Uterus (tissue), 4 donors: ENCODE measurements at places on chromosomes 5 and 9. TPM values are rescaled to one million over a fixed set of nuclear protein-coding genes. Genes with fewer than 3 reads are reported as not detected.

DNA sequence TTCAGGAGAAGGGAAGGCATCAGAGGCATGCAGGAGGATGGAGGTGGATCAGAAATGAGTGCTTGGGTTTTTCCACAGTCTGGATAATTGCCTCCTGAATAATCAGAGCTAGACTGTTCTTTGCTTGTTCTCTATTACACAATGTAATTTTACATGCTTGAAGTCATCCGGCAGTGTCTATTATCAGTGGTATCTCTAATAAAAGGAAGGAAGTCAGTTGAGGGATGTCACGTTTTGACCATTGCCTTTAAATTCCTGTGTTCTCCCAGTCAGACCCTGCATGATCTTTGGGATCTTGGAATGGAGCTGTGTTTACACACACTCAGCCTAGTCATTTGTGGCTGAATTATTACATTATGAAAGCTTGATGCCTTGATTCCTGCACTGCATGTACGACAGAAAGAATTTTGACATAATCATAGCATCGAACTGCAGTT, 91.0 kb downstream of the PDE8B start:
- no peak for DNase-seq

DNA sequence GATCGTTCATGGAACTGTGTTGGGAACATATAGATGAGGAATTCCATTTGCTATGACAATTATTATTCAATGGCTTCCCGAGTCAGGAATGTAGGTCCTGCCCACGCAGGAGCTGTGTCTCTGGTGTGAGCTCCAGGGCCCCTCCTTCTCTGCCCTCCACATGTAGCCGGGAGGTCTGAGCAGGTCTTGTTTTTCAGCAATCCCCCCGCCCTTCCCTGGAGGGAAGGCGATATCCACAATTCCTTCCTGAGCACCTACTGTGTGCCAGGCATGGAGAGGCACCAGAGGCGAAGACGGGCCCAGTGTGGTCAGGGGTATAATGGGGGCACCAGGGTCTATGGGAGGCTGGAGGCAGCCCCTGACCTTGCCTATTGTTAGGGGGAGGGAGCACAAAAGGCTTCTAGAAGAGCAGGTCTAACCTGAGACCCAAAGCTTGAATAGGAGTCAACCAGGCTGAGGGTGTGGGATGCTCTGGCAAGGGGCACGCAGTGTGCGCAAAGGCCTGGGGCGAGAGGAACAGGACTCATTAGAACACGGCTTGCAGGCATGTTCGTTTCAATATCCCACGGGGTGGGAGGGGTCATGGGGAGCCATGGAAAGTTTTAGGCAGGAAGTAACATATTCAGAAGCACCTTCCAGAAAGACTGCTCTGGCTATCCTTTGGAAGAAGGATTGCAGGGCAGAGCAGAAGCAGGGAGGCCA, 154.9 kb downstream of the C9orf50 start:
- no peak for DNase-seq

DNA sequence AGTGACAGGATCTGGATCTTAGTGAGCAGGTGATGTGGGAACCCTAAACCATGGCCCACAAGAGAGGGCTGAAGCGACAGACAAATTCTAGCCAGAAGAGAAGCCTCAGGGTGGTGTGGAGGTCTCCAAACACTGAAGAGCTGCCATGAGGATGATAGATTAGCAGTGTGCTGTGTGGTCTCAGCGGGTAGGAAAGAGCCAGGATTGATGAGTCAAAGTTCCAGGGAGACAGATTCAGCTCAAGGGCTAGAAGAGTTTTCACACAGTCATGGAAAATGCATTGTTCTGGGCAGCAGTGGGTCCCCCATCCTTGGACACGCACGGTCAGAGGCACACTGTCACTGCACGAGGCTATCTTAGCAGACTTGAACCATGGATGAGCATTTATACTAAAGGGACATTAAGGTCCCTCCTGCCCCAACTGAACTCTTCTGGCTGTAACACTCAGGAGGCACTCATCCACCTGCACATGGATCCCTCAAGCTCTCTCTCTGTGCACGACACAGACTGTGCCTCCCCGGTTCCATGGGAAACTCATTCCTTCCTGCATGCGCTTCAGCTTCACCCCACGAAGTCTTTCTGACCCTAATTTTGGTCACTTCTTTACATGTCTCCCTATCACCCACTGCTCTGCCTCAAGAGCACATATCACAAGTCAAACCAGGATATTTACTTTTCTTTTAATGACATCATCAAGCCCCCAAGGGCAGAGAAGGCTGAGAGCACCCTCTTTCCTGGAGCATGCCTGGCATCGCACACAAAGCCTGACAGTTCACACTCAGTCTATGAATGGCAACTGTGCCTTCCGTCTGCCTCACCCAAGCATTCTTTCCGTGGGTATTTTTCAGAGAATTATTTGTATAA, 84.8 kb downstream of the TLE1 start:
- no peak for DNase-seq

GRCh38 chr9:131179561-131180219, 54.3 kb downstream of the NUP214 start:
- no peak for DNase-seq

- DNase-seq: no peak
These were observed 119.4 kb downstream of the ADAMTS12 start for GRCh38 chr5:33772380-33772897.

- DNase-seq: no peak
These were observed 1148.0 kb downstream of the CDH12 start for GRCh38 chr5:21704974-21705668.

DNA sequence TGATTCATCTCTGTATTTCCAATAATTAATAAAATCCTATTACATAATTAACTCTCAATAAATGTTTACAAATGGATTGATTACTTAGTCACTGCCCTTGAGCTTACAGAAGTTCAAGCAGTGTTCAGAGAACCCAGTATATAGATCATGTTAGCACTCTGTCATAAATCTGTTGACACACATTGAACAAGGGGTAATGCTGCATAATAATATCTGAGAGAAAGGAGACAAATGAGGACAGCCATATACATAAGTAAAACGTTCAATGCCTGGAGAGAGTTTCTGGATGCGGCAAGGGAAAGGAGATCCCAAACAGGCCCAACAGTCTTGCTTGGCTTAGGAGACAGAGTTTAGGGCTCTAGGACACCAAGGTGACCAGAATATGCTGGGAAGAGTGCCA, 270.2 kb downstream of the FBXL17 start:
- no peak for DNase-seq

- DNase-seq: no peak
These were observed 48.4 kb upstream of the FUBP3 start for GRCh38 chr9:130530938-130531337.

- peak; percentile 86 for DNase-seq
These were observed 243.6 kb downstream of the AUH start for GRCh38 chr9:91117959-91118703.

- DNase-seq: no peak
These were observed 22.2 kb upstream of the ERAP2 start for GRCh38 chr5:96854067-96854466.

DNA sequence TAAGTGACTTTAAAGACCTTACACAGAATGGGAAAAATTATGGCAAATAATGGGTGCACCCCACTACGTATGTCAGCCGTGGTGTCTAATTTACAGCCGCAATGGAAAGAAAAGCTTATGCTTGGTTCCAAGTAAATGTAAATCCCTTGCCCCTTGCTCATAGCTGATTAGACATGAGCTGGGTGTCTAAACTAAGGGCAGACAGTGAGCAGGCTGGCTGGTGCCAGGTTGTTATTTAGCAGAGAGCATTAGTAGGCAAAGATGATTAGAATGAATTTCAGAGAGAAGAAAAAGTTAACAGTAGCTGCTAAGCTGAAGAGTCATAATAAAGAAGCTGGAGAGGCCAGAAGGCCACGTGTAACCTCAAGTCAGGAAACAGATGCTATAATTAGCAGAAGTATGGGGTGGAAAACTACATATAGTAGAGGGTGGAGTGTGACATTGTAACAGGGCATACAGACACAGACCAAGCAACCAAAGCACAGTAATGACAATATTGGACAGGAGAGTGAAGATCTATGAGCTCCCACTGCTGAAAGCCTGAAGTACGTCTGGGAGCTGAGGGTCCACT, 257.7 kb downstream of the MCTP1 start:
- DNase-seq: no peak

GRCh38 chr5:135317286-135317685, 81.7 kb downstream of the MACROH2A1 start:
- peak; percentile 4 for DNase-seq

GRCh38 chr9:97474372-97474925, 27.0 kb upstream of the TMOD1 start:
- no peak for DNase-seq

DNA sequence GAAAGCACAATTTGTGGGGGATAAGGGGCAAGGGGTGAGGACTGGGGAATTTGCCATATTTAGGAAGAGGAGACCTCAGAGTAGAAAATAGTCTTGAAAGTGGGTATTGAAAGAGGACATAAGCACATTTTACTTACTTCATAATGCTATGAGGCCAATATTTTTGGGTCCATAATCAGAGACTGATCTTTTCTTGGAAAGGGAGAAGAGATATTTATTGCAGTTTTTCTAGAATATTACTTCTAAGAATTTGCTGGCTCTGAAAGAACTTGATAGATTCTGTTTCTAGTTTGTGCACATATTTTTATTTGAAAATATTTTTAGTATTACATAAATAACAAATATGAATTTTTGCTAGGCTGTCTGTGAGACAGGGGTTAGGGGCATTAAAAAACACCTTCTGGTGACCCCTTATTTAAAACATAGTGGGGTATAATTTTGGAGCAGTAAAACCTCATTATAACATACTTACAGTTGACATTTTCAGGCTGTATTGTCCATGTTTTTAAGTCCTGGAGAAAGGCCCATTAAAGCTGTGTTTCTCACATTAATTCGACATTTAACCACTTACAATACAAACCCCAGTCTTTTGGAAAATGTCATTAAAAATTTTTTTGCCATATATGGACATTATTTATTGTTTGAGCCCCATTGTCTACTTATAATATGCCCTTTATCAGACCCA, 118.9 kb upstream of the NFIB start:
- no peak for DNase-seq

- DNase-seq: peak; percentile 20
These were observed 1.3 kb upstream of the LPCAT1 start for GRCh38 chr5:1524799-1525623.

DNA sequence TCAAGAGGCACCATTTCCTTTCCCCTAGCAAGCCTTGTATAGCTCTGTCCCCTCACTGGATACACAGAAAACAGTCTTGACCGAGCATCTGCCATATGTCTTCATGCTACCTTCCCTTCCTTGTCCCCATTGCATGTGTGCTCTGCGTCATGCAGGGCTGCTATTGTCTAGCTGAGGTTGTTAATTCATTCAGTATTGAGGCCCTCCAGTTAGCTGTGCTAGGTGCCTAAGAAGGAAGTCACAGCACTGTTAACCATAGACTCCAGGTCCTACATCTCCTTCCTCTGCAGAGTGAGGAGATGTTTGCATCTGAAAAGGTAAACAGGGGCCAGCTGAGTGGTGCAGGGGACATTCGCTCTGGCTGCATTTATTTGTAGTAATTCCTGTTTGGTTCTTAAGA, 48.2 kb downstream of the SLC1A3 start:
- DNase-seq: no peak

GRCh38 chr5:1787472-1788047, 12.1 kb downstream of the MRPL36 start:
- DNase-seq: no peak

GRCh38 chr5:107067395-107067794, 603.3 kb downstream of the EFNA5 start:
- no peak for DNase-seq

DNA sequence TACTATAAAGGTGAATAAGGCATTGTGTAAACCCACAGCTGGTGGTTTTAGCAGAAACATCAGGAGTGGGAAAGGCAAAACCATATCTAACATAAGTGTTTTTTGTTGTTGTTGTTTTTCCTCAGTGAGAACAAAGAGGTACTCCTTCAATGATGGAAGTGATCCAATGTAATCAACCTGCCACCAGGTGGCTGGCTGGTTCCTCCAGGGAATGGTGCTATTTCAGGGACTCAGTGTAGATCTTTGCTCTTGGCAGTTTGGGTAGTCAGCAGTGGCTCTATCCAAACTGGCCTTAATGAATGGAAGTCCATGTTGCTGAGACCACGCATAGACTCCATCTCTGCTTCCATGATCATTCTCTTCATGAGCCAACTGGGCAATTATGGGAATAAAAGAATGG, 10.8 kb downstream of the DMRTA1 start:
- DNase-seq: no peak

DNA sequence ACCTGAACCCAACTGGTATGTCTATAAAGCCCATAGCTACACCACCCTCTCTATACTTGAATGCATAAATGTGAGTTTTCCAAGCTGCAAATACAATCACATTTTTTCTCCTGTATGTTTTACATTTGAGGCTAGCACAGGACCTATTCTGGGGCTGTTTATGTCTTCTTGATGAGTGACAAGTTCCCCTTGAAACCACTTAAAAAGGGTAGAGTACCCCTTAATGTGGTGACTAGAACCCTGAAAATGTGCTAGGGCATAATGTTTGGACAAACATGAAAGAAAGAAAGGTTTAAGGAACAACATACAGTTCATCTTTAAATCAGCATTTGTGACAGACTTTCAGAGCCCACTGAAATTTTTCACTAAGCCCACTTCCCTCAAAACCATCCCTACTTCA, 25.2 kb upstream of the GLIS3 start:
- no peak for DNase-seq

GRCh38 chr5:75277463-75277862, 40.8 kb upstream of the ANKRD31 start:
- DNase-seq: no peak

DNA sequence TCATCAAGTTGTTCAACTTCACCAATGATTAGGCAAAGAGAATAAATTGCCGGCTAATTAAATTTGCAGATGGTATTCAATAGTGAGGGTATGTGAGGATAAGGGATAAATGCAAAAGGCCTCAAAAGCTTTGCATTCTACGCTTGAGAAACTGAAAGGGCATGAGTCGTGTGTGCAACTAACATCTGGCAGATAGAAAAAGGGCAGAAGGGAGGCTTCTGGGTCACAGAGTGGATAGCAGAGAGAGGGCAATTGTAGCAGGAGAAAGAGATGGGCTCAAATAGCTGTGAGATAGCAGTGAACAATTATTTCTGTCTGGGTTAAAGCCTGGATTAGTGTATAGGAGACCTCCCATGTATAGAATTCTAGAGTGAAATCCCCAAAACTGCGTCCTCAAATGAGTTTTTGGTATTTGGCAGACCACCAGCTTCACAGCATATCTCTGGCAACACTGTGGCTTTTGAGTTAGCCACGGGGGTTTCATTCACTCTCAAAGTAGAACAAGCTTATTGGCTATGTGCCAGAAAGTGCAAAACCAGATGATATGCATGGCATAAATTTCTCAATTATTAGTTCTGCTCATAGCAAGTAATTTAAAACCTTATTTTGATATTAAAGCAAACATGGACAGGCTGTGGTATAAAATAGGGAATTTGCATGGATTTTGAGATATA, 586.3 kb downstream of the BRINP1 start:
- DNase-seq: no peak

GRCh38 chr5:68066277-68066955, 149.1 kb upstream of the PIK3R1 start:
- no peak for DNase-seq

- DNase-seq: no peak
These were observed 26.7 kb upstream of the IZUMO3 start for GRCh38 chr9:24572406-24572805.

The TNFSF15 gene
- not detected for total RNA-seq

The SHOC1 gene
- total RNA-seq: not detected

The SGCD gene
- 9.2 TPM for total RNA-seq

The NIPSNAP3A gene
- total RNA-seq: 63.2 TPM

The PRRT1B gene
- not detected for total RNA-seq

The SH2D3C gene
- total RNA-seq: 22.9 TPM

The WNK2 gene
- total RNA-seq: 6.2 TPM

The SVEP1 gene
- 47.9 TPM for total RNA-seq
